ENCODE measurements at places on chromosomes 11 and 22.

GRCh38 chr22:45262195-45262930 is 21.7 kb upstream of the KIAA0930 start:
- DNase-seq: no peak

DNA sequence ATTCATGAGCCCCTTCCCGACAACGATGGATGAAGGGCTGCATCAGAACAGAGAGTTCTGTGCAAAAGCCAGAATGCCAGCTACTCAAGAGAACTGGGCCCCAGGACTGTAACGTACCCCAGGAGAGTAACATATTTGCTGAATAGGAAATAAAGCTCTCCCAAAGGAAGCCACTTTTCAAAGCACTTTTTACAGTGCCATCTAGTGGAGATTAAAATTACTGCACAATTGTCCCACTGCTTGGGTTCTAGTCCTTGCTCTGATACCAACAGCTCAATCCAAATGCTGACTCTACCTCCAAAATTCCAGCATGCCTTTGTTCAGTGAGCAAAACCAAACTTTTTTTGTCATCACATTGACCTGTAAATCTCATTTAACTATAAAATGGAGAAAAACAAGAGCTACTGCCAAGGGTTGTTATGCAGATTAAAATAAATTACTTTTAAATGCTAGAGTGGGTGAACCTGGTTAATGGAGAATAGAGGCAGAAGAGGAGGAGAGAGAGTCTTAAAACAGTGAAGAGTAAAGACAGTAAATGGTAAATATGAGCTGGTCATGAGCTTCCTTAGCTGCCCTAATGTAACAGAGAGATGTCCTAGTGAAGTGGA is 87.6 kb upstream of the FSHB start:
- DNase-seq: peak; percentile 14

DNA sequence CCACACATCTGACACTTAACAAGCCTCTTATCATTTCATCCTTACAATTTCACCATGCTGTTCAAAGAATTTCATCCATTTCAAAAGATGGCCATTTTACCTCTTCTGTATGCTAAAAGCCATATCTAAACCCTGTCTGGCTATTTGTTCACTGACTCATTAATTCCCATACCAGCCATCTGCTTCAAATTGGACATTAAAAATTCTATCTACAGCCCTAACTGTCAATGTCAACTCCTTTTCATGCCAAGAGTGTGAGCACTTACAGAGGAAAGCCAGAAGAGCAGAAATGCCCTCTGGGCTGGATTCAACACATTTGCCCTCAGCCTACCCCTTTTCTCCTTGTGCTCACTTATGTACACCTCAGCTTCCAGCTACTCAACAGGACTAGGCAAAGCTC is 59.2 kb downstream of the SYTL2 start:
- DNase-seq: no peak

- DNase-seq: no peak
These were observed 30.6 kb upstream of the YAP1 start for GRCh38 chr11:102079625-102080024.

DNA sequence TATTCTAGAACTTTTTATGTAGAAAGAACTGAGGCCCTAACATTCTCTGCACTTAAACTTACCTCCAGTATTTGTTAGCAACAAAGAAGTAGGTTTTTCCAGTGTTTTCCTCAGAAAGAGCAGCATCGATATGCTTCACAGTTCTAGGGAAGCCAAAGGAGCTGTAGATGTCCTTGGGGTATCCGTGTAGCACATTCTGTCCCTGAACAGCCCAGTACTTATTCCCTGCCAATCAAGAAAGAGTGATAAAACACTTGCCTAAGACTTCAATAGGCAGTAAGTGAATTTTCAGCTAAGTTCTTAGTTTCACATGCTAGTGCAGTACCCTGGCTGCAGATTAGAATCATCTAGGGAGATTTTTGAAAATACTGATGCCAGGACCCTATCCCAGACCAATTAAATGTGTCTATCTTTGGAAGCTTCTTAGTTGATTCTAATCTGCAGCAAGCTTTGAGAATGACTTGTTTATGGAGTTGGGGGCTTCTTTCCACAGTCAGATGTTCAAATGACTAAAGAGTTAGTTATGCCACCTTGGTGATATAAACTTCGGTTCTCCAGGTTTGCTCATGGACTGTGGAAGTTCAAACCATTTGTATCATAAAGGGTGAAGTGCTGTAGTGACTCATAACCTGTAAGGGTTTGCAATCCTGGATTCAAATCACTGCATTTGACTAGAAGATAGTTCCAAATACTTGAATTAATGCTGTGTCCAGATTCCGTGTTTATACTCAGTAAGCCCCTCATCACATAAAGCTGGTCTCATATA is 6.5 kb downstream of the MMP1 start:
- no peak for DNase-seq

- DNase-seq: no peak
These were observed 7.9 kb downstream of the TIGD3 start for GRCh38 chr11:65362320-65362931.

DNA sequence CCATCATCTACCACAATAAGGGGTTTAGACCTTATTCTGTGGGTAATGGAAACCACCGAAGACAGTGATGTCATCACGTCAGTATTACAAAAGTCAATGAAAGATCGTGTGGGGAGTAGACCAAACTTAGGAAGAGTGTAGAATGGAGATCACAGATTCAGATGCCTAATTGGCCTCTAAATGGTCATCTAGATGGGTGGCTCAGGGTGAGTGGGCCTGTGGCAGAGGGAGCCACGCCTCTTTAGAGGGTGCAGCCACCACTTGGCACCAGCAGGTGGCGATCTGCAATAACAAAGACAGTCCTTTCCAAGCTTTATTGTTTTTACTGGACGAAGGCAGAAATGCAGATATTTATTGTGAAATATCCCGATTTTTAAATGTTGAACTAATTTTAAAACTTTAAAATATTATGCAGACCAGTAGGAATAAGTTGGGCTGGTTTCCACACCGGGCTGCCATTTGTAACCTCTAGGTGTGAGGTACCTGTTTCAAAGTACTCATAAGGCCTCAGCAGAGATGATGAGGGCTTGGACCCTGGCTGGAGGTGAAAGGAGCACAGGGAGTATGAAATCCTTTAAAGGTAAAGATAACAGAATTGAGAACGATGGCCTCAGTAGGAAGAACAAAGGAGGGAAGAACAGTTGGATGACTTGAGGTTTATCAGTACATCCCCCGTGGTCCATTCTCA is 222.0 kb downstream of the DBX1 start:
- no peak for DNase-seq

DNA sequence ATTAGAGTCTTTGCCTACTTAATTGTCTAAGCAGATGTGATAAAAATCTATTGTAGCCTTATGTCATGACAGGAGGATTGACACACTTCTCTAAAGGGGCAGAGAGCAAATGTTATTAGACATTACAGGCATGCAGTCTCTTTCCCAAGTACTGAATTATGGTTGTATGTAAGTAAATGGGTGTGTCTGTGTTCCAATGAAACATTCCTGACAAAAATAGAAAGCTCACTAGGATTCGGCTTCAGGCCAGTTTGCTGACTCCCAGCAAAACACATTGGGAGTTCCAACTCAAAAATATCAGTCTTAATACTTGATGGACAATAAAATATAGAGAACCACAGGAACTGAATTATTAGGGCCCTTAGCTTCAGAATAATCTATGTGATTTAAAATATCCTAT is 1480.4 kb downstream of the FAM181B start:
- DNase-seq: no peak

GRCh38 chr11:63883791-63884190 is 33.2 kb downstream of the RCOR2 start:
- DNase-seq: no peak

GRCh38 chr22:44819966-44820631 is 67.7 kb downstream of the ARHGAP8 start:
- no peak for DNase-seq

GRCh38 chr22:29260601-29261315 is 7.0 kb downstream of the RHBDD3 start:
- no peak for DNase-seq

- DNase-seq: no peak
These were observed 63.4 kb downstream of the GALNT18 start for GRCh38 chr11:11558396-11558795.

DNA sequence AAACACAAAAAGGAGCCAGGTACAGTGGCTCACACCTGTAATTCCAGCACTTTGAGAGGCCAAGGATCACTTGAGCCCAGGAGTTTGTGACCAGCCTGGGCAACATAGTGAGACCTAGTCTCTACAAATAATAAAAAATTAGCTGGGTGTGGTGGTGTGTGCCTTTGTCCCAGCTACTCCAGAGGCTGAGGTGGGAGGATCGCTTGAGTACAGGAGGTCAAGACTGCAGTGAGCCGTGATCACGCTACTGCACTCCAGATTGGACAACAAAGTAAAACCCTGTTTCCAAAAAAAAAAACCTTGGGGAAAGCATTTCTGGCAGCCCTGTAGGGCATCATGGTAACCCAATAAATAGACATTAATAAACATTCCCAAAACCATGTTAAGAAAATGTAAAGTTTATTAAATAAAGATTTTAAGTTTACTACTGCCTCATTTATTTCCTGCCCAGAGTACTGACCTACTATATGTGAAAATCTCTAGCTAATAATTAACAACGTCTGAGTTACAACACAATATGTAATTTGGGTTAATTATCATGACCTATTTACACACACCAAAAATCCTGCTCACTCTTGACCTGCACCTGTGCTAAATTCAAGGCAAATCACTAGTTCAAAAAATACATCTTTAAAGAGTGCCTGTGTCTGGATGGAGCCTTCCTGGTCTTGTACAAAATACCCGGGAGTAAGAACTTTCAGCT is 8.4 kb downstream of the EEF1G start:
- no peak for DNase-seq

GRCh38 chr11:126146454-126147192 is 64.8 kb downstream of the RPUSD4 start:
- no peak for DNase-seq

- no peak for DNase-seq
These were observed 23.6 kb downstream of the KCNJ4 start for GRCh38 chr22:38431266-38432010.

DNA sequence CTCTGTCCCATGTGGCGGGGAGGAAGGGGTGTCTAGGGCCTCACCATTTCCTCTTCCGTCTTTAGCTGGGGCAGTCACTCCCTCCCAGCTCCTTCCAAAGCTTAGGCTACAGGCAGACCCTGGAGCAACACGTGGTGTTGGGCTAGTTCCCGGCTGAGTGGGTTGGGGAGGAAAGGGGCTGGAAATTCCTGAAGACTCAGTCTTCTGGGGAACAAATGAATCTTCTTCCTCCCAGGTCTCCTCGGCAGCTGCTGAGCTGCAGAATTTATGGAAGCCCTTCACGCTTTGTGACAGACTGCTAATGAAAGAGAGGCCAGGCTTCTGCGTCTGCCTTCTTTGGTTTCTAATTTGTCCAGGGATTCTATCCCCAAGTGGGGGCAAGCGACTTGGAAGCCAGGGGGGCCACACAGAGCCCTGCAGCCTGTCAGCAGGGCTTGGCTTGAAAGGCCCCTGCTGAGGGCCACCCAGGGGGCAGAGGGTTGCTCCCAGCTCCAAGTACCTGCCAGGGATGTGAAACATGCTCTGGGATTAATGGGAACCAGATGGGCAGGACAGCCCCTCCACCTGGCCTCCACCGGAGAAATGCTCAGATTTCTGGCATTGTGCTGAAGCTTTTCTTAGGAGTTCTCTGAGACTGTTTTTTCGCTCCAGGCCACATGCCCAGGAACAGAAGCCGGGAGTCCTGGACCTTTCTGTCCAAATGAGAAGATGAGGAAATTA is 123.1 kb downstream of the PKNOX2 start:
- peak; percentile 81 for DNase-seq

- no peak for DNase-seq
These were observed 2.2 kb upstream of the TUT1 start for GRCh38 chr11:62593434-62594044.

DNA sequence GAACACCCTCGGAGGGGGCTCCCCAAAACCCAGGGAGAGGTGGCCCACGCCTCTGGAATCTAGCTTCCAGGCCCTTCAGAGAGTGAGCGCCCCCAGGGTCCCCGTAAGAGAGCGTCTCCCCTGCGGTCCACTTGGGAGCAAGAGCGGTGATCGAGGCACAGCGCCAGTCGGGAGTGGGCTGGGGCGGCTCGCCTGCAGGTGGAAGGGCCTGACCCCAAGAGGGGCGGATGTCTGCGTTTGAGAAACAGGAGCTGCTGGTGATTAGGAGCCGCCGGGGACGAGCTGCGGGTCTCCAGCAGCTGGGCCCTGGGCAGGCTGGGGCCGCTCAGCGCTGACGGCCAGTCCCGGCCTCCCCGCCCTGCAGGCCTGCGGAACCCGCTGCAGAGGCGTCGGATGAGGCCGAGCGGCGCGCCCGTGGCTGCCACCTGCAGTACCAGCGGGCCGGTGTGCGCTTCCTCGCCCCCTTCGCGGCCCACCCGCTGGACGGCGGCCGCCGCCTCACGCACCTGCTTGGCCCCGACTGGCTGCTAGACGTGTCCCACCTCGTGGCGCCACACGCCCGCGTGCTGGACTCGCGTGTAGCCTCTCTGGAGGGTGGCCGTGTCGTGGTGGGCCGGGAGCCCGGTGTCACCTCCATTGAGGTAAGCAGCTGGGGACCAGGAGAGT is 10.0 kb downstream of the TMEM132A start:
- DNase-seq: no peak

DNA sequence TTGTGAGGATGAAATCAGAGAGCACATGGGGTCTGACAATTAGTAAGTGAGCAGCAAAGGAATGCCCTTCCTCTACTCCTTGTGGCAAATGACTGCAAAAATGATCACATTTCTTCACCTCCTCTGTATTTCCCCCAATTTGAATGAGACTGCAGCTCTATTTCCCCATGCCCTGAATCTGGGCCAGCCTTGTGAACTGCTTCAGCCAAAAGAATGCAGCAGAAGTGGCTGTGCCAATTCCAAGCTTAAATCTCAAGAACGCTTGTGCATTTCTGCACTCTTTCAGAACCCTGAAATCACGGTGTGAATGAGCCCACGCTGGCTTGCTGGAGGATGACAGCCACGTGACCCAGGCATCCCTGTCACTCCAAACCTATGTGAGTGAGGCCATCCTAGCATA is 9.9 kb downstream of the SLC43A3 start:
- DNase-seq: no peak

DNA sequence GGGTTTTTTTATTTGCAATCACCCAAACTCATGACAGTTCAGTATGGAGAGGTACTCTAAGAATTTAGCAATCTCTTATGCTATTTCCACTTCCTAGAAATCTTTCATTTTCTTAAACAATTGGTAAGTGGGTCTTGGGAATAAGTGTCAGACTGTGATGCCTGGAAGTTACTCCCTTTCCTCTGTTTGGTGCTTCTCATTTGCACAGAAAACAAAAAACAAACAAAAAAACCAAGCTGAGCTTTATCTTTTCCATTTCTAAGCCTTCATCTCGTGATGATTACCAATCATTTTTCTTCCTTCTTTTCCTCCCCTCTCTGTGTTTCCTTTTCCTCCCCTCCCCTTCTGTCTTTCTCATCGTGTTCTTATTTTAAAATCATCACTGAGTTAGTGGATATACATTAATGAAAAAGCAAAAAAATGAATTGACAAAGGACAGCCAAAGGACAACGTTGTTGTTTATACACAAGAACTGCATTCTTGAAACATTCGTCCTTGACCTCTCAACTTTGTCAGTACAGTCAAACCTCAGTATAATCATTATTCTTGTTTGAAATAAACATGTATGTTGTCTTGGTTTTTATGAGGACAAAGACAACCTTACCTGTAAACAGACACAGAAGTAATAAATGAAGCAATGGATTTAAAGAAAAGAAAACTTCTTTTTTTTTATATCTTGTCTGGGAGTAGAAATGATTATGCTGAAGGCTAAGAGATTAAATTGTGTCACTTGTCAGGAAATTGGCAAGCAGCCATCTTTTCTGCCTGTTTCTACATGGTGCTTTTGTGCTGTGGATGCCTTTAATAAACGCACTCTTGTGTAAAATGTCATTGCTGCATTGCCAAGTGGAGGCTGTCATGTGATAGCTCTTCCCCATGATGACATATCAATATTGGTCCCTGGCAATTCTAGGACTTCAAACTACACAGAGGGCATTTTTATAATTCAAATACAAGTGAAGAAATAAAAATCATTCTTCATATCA is 803.2 kb upstream of the CCDC90B start:
- no peak for DNase-seq
